Right hindlimb (tissue), 1 donor: ENCODE measurements at places on chromosomes 2 and 18.

- no peak for DNase-seq
Measured at GRCh38 chr2:26202981-26203490, 30.1 kb downstream of the GAREM2 start.

DNA sequence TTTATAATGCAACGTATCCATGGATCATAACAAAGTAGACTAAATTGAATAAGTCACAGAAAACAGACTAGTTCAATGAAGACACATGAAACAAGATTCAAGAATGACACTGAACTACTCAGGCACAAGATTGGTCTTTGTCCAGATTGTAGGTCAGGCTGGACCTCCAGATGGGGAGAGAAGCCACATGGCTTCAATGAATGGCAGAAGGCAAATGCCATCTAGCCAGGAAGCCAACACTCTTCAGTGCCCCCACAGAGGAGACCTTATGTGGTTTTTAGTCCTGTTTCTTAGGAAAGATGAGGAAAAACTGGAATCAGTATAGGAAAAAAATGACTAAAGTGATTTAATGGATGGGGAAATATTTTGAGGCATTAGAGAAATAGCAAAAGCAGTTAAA lies 43.1 kb downstream of the BOD1L2 start:
- DNase-seq = no peak

DNA sequence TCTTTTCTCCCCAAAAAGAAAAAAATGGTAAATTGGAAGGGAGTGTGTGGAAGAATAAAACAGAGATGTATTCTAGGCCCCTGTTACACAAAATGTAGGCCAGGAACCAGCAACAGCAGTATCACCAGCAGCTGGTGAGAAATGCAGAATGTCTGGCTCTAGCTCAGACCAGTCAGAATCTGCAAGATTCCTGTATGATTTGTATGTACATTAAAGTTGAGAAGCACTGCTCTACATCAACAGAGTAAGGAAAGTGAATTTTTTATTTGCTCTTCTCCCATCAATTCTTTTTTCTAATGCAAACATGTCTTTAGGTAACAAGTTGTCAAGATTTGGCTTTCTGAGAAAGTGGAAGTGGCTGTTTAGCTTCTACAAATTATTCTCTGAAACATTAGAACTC lies 235.4 kb upstream of the FANCL start:
- no peak for DNase-seq

- no peak for DNase-seq
Measured at GRCh38 chr2:207288628-207289027, 122.9 kb upstream of the KLF7 start.
